Foreskin keratinocyte (primary cell): ENCODE measurements at places on chromosomes 11 and 22.

GRCh38 chr11:121767433-121767832 is 314.7 kb upstream of the SORL1-AS1 start:
- peak; percentile 42 for DNase-seq

DNA sequence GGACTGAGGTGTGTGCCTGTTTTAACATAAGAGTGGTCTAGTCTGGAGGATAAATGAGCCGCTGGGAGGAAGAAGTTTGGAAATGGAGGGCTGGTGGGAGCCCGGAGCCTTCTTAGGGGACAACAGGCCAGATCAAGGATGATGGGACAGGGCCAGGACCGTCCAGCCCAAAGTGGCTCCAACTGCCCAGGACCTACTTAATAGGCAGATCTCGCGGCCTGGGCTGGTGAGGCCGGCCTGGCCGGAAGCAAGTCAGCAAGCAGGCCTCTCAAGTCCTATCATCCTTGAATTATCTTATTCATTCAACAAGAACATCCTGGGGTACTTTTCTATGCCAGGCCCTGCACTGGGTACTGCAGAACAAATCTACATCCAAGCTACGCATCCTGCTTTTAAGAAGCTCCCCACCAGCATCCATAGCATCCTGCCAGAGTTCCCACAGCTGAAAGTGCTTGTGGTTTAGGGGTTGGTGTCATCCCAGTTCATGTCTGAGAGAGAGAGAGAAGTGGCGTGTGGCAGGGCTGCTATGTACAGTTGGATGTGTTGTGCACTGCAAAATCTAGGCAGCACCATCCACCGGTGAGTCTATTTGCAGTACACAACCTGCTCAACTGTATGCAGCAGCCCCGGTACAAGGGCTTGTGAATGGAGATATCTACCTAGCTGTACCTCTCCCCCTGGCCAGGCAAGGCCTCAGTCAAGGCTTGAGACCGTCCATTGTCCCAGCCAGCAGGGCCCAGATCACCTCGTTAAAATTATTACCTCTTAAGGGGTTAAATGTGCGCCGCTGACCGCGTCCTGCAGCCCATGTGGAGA is 82.1 kb downstream of the FBLN1 start:
- DNase-seq = no peak

GRCh38 chr22:37121887-37122591 is 12.5 kb upstream of the TMPRSS6 start:
- peak; percentile 93 for DNase-seq

GRCh38 chr11:47508240-47508957 is 44.5 kb downstream of the CELF1 start:
- DNase-seq = no peak

DNA sequence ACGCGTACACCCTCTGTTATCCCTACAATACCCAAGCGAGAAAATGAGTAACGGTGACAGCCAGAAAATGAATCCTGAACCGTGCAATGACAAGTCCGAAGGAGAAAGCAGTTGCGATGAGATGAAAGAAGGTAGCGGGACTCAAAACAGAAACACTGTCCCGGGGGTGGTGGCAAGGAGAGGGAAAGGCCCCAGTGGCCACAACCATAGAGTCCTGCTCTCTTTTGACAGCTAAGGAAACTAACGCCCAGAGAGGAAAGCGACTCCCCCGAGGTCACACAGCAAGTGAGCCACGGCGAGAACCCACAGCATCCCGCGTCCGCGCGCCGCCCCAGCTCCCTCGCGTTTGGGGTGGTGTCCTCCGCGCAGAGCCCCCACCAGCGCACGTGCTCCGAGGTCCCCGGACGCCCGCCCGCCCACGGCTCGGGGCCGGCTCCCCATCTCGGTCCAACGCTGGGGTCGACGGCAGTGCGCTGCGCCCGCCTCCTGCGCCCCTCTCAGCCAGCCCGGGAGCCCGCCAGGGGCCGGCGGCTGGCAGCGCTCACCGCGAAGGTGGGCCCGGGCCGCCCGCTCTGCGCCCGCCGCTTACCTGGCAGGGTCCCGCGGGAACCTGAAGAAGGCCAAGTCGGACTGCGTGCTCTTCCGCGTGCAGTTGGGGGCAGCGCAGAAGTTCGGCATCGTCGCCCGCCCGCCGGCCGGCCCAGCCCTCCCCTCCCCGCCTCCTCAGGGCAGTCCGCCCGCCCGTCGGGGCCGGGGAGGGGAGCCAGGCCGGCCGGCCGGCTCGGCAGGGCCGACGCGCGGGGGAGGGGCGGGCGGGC is 564 bp downstream of the THAP12 start:
- DNase-seq = peak; percentile 29

GRCh38 chr11:118343248-118343647 is 743 bp upstream of the CD3D start:
- DNase-seq = no peak

DNA sequence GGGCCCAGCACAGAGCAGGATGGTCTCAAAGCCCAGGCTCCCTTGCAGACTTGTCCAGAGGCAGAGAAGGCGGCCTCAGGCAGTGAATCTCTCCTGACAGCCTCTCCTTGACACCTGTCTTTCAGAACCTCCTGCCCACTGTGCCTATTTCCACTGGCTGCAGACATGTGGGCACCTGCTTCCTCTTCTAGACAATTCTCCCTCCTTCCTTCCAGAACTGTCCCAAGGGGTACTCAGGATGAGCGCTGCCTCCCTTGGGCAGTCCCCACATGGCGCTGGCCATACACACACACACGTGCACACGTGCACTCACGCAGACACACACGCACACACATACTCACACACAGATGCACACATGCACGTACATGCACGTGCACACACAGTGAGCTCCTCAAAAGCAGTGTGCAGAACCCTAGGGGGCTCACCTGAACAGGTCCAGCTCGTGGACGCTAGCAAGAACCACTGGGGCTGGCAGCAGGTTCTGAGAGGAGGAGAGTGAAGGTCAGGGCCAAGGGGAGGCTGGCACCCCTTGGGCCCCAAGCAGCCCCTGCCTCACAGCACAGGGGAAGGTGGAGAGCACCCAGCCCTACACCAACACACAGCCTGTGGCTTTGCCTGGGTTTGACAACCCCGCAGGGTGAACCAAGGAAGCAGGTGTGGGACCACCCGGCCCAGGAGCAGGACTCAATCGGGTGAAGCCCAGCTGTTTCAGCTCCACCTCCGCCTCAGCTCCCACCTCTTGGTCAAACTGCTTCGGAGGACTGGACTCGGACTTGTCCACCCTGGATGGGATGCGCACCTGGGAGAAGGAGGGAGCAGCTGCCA is 8.1 kb upstream of the PLXNB2 start:
- no peak for DNase-seq

GRCh38 chr11:128422576-128423370 is 164.6 kb downstream of the ETS1 start:
- no peak for DNase-seq

GRCh38 chr22:17281026-17281425 is 61.8 kb upstream of the ADA2 start:
- DNase-seq = no peak

- DNase-seq = no peak
Measured at GRCh38 chr22:23365524-23365923, 185.2 kb downstream of the BCR start.

DNA sequence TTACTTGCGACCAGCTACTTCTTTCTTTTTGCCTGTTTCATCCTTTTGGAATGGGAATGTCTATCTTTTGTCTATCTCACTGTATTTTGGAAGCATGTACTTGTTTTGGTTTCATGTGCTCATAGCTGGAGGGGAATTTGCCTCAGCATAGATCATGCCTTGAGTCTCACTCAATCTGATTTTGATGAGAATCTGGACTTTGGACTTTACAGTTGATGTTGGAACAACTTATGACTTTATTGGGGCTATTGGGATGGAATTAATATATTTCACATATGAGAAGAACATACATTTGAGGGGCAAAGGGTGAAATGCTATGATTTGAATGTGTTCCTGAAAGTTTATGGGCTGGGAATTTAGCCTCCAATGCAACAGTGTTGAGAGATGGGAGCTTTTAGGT is 206.2 kb upstream of the DDI1 start:
- no peak for DNase-seq

GRCh38 chr11:108069947-108070346 is 51.4 kb upstream of the ACAT1 start:
- DNase-seq = peak; percentile 9

DNA sequence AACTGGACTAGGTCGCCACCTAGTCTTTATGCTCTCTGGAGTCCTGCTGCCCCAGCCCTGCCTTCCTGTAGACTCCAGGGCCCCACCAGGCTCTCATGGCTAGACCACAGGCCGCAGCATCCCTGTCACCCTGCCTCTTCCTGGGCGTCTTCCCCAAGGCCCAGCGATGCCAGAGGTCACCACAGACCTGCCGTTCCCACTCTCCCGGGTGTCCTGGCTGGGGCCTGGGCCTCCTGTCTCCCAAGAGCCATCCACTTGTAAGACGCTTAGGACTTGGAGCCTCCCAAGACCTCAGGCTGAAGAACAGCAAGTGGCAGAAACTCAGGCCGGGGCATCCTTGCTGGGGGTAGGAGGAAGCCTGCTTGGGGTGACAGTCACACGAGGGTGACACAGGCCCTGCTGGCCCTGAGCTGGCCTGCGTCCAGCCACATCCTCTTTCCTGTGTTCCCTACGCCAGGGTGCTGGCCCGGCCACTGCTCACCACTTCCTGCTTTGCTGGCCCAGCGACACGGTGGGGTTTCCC is 2.0 kb upstream of the TCIRG1 start:
- DNase-seq = no peak

GRCh38 chr11:28697920-28698827 is 590.0 kb downstream of the METTL15 start:
- DNase-seq = no peak

- DNase-seq = no peak
Measured at GRCh38 chr11:113538451-113539412, 63.5 kb upstream of the DRD2 start.

- no peak for DNase-seq
Measured at GRCh38 chr11:35683728-35684339, 21.3 kb downstream of the TRIM44 start.

DNA sequence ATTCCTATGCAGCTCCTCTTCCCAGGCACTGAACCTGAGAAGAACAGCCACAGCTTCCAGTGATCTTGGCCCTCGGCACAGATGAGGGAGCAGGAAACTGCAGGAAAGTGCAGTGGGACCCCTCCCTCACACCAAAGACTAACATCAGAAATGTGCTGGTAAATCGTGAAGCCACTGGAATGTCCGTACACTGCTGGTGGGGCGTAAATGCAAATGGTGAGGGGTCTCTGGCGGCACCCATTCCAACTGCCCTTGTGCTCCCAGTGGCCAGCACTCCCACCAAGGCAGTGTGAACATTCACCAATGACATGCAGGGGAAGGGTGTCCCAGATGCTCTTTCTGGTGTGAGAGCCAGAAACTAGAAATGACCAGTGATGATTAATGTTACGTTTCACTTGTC is 574.0 kb downstream of the BRD1 start:
- DNase-seq = no peak

GRCh38 chr11:27608951-27609350 is 91.3 kb downstream of the BDNF start:
- no peak for DNase-seq

DNA sequence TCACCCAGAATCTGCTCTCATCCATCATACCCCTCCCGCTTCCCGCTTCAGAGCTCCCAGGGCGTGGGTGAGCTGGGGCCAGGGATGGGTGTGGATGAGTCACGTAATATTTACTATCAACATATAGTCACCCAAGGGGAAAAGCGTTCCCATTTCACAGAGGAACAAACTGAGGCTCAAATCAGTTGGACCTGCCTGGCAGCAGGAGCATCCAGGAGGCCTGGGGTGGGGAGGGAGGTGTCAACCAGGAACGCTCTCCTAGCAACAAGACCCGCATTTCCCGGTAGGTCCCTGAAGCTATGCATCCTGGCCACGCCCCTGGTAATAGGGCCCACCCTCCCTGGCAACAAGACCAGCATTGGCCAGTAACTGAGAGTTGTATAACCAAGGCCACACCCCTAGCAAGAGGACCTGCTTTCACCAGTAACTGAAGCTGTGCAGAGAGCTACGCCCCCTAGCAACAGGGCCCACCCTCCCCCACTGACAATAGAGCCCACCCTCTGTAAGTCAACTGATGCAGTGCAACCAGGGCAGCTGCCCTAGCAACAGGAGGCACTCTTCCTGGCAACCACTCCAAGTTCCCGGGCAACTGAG is 32.7 kb upstream of the TXNRD2 start:
- DNase-seq = no peak

- peak; percentile 59 for DNase-seq
Measured at GRCh38 chr11:59755701-59756557, 753 bp downstream of the STX3 start.

- DNase-seq = no peak
Measured at GRCh38 chr11:14579646-14580045, 59.5 kb upstream of the PSMA1 start.

DNA sequence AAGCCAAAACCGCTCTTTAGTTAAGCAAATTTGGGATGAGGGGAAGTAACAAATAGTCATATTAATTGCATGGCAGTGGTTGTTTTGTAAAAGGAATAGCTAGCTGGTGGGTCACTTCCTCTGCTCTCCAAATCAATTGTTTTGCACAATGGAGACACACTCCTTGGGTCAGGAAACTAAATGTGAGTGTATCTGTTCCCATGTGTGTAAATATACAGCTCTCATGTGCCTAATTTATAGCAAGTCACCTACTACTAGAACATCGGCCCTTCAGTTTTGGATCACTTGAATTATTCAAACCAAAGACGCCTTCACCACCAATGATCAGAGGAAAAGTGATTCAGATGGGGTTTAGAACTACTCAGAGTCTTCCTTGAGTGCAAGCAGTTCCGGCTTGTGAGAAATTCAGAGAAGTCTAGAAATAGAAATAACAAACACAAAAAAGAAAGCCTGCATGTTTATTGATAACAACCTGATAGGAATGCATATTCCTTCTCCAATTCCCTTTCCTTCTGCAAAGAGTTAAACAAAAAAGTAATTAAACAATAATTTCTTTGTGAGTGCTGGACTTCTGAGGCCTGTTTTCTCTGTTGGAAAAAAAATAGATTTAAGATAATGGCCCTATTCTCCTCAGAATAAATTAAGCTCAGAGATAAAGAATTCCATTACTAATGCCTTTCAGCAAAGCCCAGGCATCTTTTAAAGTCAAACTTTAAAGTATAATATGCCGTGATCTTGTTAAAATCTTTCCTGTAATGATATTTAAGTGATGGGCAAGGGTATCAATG is 100.4 kb downstream of the KIRREL3 start:
- no peak for DNase-seq

GRCh38 chr22:32828561-32828960 is 27.1 kb downstream of the TIMP3 start:
- DNase-seq = no peak
